ENCODE measurements at places on chromosomes 16 and 17.

DNA sequence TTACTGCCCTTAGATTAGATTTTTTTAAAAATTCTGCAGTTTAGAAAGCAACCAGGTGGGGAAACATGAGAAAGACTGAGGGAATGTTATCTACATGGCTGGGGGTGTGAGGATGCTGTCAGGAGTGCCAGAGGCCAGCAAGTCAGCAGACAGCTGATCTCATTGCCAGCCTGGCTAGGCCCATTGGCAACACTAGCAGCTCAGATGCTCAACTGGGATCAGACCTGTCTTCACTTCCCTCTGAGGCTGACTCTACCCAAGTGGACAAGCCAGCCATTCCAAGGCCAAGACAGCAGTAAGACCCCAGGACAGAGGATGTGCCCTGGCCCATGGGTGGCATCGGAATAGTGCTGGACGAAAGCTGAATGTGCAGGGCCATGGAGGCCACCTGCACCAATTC, 96.2 kb downstream of the TMEM132E start:
- DNase-seq, result no peak

DNA sequence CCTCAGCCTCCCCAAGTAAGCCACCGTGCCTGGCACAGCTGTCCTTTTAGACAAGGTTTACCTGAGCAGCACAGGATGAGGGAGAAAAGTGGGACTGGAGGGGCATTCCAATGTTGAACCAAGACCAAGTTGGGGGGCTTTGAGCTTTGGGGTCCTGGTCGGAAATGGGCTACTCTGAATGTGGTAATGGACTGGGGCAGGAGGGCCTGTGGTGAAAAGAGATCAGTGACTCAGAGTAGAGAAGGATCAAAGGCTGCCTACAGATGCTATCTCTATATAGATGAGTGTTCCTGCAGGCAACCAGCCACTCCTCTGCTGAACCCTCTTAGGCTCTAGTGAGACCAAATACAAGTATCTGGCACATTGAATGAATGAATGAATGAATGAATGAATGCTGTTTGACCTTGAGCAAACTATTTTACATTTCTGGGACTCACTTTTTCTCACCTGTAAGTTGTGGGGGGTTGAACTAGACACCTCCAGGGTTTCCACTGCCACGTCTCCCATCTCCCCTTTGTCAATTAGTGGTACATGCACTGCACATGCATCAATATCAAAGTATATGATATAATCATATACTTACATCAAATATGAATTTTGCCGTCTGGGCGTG, 26.3 kb upstream of the ETV4 start:
- no peak for DNase-seq

- peak; percentile 36 for DNase-seq
These were observed 20.4 kb upstream of the CPNE2 start for GRCh38 chr16:57071831-57072582.

DNA sequence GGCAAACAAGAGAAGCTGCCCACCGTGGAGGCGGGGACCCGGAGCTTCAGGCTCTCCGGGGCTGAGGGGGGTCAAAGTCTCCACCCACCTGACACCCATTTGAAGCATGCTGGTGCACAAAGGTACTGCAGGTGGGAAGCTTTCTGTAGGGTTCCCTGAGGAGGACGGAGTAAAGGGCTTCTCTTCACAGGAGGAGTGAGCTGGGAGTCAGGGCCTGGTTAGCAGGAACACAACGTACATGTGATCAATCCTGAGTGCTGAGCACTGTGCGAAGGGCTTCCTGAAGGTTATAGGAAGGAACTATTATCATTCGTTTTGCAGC, 252.9 kb upstream of the RPL38 start:
- no peak for DNase-seq

DNA sequence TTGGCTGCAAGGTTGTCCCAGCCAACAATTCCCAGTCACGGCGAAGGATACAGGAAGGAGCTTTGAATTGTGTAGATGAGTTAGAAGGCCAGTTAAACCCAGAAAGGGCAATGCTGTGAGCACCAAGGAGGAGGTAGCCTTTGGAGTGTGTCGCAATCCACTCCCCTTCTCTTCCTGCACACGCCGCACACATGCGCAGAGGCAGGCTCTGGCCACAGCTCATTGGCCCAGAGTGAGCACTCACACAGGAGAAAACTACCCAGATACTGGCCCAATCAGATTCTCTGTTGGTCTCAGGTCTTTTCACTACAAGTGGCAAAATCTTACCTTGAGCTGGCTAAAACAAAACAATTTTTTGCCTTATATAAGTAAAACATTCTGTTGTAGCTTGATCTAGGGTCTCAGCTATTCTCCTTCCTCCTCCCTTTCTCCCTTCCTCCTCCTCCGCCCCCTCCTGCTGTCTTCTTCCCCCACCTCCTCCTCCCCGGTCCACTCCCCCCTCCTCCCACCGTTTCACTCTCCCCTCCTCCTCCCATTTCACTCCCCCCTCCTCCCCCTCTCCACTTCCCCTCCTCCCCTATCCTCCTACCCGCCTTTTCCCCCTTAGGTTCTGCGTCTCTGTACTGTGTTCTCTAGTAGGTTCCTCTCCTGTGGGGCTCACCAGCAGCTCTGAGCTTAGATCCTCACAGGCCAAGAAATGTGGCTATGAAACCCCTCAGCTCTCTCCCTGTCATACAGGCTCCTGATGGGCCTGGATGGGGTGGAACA, 344.9 kb downstream of the CPPED1 start:
- no peak for DNase-seq

- no peak for DNase-seq
These were observed 705.5 kb downstream of the CDH11 start for GRCh38 chr16:64416216-64417005.

DNA sequence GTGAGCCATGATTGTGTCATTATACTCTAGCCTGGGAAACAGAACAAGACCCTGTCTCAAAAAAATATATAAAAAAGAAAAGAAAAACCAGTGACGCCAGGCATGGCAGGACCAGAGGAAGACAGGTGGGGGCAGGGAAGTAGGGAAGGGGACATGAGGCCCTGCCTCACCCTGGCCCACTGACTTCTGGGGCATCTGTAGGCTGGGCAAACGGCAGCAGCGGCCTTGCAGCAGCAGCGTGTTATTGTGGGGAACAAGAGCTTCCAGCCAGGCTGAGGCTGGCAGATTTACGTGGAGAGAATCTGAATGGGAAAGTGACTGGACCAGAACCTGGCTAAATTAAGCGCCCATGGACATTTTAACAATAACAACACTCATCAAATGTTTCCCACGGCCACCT, 19.4 kb downstream of the CMTM4 start:
- no peak for DNase-seq

DNA sequence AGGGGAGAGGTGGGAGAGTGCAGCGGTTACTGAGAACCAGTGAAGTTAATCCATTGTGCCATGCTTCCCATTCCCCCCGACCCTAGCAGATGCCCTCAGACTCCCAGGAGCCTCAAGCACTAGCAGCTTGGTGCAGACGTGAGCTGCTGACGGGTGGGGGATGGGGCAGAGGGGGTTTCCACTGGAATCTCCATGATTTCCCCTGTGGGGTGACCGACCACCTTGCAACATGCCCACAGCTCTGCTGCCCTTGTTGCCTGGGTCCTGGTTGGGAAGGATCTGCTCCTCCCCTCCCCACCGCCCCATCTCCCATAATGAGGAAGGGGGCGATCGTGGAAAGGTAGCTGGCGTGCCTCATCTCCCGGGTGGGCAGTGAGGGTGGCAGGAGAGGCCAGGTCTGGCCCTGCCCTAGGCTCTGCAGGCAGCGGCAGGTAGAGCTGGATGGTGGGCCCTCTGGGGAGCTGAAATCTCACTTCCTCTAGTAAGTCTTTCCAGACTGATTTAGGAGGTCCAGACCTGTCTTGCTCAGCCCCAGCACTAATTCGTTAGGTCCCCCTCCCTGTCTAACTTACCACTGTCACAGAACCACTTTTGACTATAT, 9.6 kb downstream of the FLOT2 start:
- no peak for DNase-seq

DNA sequence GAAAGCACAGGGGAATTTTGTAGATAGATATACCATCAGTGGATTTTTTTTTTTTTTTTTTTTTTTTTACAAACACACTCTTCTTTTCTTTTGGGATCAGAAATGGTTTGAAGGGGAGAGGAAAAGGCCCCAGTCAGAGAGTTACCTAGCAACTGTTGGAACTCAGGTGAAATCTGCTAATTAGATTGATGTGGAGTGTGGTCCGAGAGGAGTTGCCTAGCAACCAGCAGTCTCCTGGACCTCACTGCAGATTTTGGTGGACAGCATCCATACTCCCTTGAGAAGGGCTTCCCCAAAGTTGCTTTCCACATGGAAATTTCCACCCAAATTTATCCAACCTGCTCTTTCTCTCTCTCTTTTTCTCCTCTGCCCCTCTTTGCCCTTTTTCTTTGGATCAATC, 165.4 kb downstream of the UTP18 start:
- no peak for DNase-seq

DNA sequence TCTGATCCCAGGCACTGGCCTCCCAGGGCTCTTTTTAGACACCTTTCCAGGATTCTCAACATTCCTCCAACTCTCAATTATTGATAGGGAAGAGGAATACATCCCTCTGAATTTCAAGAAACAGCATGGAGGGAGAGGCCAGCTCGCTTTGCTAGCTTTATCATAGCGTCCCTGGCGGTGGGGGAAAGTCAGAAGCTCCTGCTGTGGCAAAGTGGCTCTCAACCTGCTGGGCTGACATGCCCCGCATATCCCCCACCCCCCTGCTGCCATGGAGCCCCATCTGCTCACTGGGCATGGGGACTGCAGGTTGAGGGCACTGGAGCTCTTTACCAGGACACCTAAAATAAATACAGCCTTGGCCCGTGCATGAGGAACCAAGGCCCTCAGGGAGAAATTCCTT, 140.3 kb downstream of the SLC39A11 start:
- no peak for DNase-seq

- no peak for DNase-seq
These were observed 88.4 kb downstream of the FTO start for GRCh38 chr16:53792161-53792951.

GRCh38 chr16:15601212-15601879, 41.6 kb downstream of the MARF1 start:
- no peak for DNase-seq

DNA sequence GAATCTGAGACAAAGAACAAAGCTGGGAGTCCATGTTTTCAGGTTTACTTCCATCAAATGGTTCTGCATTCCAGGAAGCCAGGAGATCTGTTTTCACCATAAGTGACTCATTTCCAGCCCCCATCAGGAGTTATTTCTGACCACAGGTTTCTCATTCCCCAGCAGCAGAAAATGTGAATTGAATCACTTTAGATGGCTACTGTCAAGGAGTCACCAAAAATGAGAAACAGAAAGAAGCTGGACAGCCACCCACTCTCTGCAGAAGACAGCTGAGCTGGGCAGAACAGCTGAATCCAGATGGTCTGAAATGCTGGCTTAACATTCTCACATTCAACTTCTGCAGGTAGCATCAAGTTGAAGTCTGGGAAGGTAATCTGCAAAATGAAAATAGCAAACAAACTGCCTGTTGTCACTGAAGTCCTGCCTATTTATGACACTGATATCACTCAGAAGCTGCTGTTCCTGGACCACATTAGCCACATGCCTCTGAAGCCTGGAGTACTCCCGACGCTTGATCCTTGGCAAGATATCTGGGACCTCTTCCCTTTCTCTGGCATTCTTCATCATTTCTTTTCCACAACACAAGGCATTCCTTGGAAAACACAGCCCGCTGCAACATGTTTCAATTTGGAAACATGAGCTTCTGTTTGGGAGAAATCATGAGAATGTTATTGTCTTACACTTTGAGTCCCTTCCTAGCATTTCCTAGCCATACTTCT, 15.3 kb downstream of the CCL11 start:
- DNase-seq, result no peak

DNA sequence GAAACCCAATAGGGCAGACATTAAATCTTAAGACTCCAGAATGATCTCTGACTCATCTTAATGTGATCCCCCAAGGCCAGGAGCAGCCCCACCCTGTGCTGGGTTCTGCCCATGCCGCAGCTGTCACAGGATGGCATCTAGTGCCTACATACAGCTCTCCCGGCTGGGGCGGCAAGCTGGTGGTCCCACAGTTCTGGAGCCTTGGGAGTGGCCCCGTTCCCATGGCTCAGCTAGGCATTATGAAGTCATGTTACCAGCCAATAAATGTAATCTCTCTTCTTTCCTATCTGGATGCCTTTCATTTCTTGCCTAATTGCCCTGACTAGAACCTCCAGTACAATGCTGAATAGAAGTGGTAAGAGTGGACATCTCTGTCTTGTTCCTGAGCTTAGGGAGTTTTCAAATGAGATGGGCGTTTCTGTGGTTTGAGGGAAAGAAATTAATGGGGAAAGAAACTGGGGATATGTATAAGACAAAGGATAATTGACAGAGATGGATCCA, 95.7 kb upstream of the DNAH17 start:
- no peak for DNase-seq

GRCh38 chr16:81445966-81446906, 1.6 kb downstream of the CMIP start:
- DNase-seq, result no peak

DNA sequence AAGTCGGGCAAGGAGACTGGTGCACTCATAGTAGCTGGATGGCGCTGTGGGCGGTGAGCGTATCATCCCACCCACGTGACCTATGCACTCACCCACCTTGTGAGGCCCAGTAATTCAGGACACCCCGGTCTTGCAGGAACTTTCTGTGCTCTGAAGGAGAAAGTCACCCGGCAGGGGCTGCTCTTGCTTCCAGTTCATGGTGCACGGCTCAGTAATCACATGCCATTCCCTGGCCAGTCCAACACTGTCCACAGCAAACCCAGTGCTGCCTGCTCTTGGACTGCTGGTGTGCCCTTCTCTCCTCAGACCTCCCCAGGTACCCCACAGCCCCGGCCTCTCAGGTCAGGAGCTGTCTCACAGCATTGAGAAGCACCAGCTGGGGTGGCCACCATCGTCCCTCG, 16.4 kb upstream of the RHBDF2 start:
- no peak for DNase-seq

- no peak for DNase-seq
These were observed 142.0 kb downstream of the SSH2 start for GRCh38 chr17:29787995-29788394.

DNA sequence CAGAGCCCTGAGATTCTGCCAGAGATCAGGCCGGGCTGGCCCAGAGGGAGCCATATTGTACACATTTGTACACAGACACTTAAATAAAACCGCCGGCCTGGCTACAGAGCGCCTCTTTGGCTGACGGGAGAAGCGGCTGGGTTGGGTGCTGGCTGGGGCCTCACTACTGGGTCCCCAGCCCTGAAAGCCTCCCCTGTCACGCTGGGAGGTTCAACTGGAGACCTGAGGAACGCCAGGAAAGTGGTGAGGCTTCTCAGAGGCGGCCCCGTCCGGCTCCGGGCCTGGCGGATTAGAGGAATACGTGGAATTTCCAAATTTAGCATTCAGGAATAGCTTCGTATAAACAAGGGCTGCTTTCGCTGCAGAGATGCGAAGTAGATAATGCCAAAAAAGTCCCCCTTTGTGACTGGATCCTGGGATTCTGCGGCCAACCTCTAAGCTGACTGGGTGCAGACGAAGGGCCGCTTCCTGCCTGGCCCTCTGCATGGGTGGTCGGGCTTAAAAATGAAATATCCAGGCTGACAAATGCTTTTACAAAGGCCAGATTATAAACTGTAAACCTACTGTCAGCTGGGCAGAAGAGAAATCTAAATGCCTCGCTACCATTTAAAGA, 252.4 kb downstream of the IRF8 start:
- no peak for DNase-seq

GRCh38 chr17:47942568-47942967, 1.2 kb downstream of the PNPO start:
- no peak for DNase-seq

- no peak for DNase-seq
These were observed 7.3 kb downstream of the NT5C start for GRCh38 chr17:75124041-75124818.

Measured in stromal cell of bone marrow (primary cell).